ENCODE measurements at places on chromosomes 16 and 17.
A peak's percentile ranks its signal among the peaks of the same experiment; 100 is the strongest.

DNA sequence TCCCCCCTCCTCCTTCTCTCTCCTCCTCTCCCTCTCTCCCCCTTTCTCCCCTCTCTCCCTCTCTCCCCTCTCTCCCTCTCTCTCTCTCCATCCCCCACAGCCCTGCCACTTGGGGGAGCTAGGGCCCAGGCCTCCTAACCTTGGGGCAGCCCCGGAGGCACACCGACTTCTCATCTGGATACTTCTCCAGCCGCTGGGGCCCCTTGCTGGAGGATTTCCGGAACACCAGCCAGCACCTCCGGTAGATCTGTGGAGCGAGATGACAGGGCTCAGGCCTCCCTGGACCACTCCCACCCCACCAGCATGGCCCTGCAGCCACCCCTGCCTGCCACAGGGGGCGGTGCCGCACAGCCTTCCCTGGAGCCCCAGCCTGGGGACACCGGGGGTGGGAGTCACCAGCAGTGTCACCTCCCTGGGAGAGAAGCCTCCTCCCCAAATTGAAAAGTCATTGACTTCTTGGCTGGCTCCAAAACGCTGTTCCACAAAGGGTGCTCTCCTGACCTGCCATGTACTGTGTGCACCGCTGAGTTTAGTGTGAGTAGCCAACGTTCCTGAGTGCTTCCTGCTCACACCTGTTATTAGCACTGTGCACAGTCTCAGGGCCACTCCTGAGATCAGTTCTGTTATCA is 10.5 kb downstream of the DOK4 start:
- peak; percentile 43 for DNase-seq

DNA sequence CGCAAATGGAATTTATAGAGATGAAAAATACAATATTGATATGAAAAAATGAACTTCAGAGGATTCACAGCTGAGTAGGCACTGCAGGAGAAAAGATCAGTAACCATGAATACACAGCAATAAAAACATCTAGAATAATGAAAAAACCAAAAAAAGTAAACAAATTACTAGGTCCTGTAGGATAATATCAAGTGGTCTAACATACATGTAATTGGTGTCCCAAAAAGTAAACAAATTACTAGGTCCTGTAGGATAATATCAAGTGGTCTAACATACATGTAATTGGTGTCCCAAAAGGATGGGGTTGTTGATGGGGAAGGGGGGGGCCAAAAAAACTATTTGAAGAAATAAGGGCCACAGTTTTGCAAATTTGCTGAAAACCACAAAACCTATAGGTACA is 43.4 kb downstream of the ZNF18 start:
- no peak for DNase-seq

- DNase-seq: no peak
Observed at GRCh38 chr16:87150262-87150661, 166.9 kb downstream of the C16orf95 start.

DNA sequence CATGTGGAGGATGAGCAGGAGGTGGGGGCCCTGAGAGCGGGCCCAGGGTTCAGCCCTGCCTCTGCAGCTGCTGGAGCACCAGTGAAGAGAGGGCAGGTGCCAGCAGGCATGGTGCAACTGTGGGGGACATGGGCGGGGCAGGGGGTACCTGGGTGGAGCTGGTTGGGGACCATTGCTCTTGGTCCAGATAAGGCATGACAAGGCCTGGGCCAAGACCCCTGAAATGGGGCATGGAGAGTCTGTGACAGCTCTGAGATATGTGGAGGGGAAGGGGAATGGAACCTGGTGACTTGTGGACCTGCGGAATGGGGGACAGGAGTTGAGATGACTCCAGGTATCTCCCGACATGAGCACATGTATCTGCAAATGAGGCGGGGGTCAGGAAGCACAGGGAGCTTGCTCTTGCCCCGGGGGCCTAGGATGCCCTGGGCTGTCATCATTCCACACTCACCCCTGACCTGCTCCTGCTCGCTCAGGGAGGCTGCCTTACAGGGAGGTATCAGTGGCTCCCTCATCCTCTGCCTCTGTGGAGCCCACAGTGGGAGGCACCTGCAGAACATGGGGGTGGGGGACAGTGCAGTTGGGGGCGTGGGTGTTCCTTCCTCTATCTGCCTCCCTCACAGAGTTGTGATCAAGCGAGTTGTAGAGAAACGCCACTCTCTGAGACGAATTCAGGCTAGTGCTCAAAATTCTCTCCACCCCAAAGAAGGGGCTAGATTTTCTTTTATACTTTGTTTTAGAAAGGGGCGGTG is 40.2 kb downstream of the TMEM235 start:
- no peak for DNase-seq

GRCh38 chr16:14522671-14523070 is 107.4 kb downstream of the PARN start:
- DNase-seq: no peak

DNA sequence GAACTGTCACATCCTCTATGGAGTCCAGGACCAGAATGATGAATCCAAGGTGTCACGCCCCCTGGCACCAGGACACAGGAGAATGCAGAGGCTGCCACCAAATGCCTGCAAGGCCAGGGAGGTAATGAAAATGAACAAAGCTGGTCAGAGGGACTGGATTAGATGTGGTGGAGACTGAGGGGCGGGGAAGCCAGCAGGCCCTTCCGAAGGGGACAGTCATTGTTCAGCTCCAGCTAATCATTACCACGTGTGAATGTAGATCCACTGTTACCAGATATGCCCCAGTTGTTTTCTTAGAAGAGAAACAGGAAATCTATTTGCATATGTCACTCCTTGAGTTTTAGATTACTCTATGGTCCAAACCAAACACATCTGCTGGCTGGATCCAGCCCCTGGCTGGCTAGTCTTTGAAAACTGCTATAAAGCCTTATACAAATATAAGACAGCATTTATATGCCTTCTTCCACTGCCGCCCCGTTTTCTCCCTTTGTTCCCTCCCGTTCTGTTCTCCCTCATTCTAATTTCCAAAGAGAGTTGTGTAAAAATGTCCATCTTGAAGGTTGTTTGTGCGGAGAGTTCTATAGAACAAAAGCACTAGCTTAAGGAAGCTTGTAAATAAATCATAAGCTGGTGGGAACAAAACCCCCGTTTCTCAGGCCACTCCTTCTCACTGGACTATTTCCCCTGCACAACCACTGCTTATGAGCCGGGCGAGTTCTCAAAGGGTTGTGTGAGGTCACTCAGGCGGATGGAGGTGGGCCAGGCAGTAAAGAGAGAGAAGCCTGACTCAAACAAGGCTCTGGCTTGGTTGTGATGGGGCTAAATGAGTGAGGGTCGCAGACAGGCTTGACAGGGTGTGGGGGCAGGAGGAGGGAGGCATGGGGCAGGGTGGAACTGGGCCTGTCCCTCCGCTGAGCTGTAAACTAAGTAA is 14.2 kb downstream of the CRYM start:
- no peak for DNase-seq

GRCh38 chr17:68457168-68457538 is at the start of gene WIPI1:
TSS of gene WIPI1 (minus strand) at chr17:68457496. CDS start at chr17:68457421, 75 bp downstream.
- DNase-seq: no peak

- DNase-seq: peak; percentile 30
Observed at GRCh38 chr17:78925234-78925633, at the start of gene TIMP2. TSS of gene TIMP2 (minus strand) at chr17:78925387. CDS start at chr17:78925088, 299 bp downstream.

GRCh38 chr17:45410144-45411091 is 22.3 kb downstream of the ARHGAP27 start:
- DNase-seq: peak; percentile 37
